ENCODE measurements at places on chromosomes 4 and X.

- peak; percentile 73 for DNase-seq
Measured at GRCh38 chrX:45771560-45772340, 571.1 kb upstream of the DIPK2B start.

GRCh38 chr4:142615324-142615665 is 230.8 kb downstream of the INPP4B start:
- no peak for DNase-seq

GRCh38 chrX:11533199-11533651 is 132.5 kb downstream of the ARHGAP6 start:
- peak; percentile 4 for DNase-seq

GRCh38 chr4:125368146-125368545 is 53.4 kb downstream of the FAT4 start:
- no peak for DNase-seq

DNA sequence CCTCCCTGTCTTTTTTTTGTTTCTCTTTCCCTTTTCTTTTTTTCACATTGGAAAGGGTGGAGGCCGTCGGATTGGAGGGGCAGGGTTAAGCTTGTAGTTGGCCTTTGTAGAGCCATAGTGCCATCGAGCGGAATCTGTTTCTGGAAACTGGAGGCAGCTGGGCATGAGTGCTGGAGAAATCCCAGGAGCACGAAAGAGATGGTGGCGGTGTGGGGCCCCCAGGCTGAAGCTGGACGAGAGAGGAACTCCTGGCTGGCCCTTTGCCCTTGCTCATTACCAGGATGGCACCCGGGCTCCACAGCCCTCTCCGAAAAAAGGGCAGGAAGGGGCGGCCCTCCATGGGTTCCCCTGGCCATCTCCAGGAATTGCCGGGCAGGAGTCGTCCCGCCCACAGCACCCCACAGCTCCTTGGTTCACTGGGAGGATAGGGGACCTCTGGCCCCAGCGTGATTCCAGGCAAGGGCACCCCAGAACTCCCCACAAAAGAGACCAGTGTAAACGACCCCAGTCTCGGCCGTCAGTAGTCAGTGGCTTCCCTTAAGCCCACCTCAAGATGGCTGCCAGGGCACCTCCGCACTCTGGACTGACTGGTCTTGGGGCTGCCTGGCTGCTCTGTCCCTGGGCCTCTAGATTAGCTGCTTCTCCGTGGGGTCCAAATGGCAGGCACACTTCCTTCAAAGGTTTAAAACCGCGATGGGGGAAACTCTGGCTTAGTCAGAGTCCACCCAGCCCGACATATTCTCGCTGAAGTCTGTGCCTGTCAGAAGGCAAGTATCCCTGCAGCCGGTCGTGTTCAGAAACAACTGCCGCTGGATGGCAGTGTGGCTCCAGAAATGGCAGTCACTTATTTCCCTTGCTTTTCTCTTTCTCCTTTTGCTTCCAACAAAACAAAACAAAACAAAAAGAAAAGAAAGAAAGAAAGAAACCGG is 74.1 kb downstream of the NBDY start:
- peak; percentile 88 for DNase-seq

DNA sequence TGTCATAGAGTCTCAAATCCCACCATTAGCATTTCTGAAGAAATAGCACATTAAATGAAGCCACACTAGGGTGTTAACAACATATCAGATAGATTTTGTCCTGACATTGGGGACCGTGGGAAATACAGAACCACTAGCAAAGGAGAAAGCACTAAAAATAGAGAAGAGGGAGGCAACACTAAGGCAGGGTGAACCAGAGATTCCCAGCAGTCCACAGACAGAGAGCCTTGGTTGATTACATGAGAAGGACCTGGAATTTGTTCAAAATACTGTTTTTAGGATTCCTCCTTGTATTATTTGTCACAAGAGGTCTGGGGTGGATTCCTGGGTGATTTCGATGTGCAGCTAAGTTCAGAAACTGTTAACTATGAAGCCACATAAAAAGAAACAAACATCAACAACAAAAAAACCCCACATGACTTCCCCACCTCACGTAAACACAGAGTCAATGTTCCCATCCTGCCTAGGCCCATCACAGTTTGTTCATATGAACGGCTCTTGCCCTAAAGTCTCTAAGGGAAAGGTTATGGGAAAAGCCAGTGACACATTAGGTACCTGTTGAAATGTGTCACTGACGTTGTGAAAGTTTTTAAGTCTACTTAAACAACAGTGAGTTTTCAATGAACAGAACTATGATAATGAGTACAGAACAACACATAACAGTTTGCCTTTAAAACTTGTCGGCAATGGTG is 23.6 kb upstream of the GRSF1 start:
- no peak for DNase-seq

- DNase-seq, result no peak
Measured at GRCh38 chrX:93319609-93320008, 353.8 kb downstream of the NAP1L3 start.

DNA sequence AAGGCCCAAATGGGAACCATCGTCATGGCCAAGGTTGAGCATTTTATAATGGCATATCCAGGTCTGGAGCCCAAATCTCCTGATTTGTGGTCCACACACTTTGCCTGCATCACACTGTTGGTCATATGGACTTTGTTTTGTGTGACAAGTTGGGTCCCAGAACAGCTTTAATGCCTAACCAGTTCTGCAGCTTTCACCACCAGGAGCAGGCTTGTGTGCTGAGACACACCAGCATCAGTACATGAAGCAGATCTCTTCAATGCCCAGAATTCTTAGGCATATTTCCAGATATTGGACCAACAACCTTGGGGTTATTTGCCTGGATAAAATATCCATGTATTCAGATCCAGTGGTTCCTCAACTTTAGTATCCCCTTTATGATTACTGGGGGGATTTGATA is 371.3 kb downstream of the FBXW7 start:
- no peak for DNase-seq

GRCh38 chrX:130082244-130083106 is 27.8 kb downstream of the ELF4 start:
- DNase-seq, result peak; percentile 71

DNA sequence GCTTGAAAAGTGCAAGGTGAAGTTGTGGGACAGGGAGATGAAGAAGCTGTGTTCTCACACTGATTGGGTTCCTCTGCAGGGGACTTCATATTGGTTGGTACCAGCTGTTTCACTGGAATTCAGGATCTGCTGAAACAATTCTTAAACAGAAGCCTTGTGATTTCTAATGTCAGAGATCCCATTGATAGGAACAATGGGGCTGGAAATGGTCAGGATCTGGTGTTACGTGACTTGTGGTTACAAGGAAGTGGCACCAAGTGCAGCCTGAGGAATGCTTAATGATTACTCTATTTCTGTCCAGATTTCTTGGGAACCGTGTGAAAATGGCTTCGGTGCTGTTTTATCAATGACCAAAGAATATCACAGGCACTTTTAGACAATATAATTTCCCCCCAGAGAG is 68.1 kb downstream of the MOSPD2 start:
- DNase-seq, result no peak

DNA sequence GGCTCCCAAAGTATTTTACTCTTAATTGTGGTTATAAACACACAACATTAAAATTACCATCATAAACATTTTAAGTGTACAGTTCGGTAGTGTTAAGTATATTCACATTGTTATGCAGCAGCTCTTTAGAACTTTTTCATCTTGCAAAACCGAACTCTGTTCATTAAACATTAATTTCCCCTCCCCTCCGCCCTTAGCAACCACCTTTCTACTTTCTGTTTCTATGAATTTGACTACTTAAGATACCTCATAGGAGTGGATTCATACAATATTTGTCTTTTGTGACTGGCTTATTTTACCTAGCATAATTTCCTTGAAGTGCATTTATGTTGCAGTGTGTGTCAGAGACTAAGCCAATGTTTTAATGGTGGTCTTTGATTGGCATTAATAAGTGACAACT is 32.6 kb downstream of the IL13RA1 start:
- no peak for DNase-seq

DNA sequence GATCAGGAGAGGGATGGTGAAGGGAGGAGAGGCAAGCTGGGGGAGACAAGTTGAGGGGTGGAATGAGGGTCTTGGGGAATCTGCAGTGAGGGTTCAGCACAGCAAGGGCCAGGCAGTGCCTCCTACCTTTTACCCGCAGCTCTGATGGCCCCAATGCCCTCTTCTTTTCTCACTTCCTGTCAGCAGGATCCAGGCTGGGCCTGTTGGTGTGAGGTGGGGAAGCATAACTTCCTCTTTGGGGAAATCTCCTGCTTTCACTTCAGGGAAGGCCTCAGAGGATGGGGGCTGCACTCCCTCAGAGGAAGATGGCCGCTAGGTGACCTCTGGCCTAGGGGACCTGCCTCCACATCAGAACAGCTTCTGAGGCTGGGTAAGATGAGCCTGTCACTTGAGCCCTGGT is 36.5 kb downstream of the EFNB1 start:
- DNase-seq, result no peak

DNA sequence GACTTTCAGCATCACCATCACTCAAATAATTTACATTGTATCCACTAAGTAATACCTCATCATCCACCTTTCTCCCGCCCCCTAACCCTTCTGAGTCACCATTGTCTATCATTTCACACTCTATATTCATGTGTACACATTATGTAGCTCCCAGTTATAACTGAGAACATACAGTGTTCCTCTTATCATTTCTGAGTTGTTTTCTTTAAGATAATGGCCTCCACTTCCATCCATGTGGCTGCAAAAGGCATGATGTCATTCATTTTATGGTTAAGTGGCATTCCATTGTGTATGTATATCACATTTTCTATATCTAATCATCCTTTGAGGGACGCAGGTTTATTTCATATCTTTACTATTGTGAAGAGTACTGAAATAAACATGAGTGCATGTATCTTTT is 14.6 kb upstream of the NDST4 start:
- DNase-seq, result no peak

DNA sequence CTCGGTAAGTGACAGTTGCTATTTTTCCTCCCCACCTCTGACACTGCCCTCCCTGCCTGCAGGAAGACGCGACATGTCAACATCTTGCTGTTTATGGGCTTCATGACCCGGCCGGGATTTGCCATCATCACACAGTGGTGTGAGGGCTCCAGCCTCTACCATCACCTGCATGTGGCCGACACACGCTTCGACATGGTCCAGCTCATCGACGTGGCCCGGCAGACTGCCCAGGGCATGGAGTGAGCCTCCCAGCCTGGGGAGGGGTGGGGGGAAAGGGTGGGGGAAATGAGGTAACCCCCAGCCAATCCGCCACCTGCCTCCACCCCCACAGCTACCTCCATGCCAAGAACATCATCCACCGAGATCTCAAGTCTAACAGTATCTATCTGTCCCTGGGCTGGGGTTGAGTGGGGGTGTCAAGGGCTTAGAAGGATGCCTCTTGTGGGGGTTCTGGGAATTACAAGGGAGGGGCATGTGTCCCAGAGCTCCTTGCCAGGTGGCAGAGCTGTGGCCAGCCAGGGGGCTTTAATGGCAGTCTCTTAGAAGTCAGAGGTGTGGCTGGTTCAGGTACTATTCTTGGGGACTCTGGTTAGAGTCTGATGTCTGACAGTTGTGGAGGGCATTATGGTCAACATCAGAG is 7.8 kb downstream of the ARAF start:
- DNase-seq, result peak; percentile 43

DNA sequence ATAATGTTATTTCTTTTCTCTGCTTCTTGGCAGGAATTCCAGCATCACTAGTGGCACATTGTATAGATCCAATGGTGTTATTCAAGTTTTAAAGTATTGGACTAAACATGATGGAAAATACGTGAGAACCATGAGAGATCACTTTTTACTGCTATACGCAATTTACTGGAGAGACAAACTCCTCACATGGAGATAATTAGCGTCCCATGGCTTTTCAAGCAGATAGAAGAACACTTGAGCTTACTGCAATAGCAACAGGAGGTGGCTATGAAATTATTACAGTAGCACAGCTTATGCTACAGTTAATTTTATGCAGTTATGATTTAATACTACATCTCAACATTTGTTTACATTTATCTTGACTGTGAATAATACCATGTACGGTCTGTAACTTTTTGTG is 11.9 kb upstream of the TMEM185A start:
- no peak for DNase-seq

- DNase-seq, result no peak
Measured at GRCh38 chr4:73420615-73421014, 15.4 kb upstream of the AFP start.

DNA sequence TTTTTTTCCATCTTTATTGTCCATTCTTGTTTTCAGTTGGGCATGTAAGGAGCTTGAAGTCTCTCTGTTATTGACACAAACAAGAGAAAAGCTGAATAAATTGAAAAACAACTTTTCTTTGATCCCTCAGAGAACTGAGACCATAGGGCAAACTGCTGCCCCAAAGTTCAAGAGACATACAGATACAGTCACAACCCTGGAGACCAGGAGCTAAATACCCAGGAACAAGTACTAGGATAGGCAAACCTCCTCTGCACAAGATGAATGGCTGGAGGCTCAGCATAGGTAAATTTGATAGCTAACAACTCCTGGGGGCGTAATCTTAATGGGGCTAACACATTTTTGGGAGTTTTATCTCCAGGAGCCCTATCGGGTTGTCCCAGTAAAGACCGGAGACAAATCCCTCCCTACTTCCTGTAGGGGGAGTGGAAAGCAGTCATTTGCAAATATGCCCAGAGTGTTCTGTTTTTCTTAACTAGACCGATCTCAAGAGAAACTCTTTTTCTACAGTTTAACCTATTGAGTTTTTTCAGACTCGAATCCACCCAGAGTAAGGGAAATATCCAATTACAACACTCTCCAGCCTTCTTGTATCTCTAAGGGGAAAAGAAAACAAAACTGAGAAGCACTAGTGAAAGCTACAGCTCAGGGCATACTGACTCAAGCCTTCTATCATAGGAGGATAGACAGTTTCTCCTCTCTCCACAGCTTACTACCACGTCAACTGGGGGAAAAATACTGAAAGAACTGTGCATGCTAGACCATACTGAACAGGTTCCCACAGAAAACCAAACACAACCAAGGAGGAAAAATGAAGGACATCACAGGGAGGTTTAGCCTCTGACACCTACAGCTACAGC is 23.1 kb downstream of the MAGEA8 start:
- no peak for DNase-seq

DNA sequence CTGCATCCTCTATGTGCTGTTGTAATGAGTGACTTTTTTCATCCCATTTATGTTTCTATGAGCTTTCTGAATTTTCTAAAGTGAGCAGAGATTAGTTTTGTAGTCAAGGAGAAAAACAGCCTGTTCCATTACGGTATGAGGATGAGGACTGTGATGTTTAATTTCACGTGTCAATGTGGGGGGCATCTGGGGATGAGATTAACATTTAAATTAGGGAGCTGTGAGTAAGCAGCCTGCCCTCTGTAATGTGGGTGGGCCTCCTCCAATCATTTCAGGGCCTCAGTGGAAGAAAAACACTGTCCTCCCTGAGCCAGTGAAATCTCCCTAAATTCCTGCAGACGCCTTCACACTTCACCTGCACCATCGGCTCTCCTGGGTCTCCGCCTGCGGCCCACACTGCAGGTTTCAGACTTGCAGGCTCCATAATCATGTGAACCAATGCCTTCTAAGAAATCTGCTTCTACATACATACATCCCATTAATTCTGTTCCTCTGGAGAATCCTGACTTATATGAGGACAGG is 121.7 kb downstream of the AFAP1 start:
- no peak for DNase-seq

DNA sequence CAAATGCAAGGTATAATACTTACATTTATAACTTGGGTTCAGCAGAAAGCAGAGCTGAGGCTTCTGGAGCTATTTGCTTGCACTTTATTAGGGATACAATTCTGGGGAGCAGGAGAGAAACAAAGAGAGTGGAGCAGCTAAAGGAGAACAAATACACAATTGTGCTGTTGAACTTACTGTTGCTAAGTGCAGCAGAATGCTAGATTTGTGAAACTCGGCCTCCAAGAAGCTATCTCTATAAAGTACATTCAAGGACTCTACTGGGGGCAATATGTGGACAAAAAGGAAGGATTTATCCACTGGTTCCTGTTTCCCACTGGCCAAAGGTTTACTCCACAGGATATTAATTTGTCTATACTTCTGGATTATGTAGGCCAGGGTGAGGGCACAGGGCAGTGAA is 86.8 kb downstream of the PPP1R2C start:
- DNase-seq, result no peak
